Stimulated activated CD4-positive, alpha-beta T cell treated with anti-CD3 and anti-CD28 coated beads, Interleukin-4, amount 100 ng/mL, for 1 hour (primary cell): ENCODE measurements at places on chromosomes 13 and 19.
A peak's percentile ranks its signal among the peaks of the same experiment; 100 is the strongest.

- DNase-seq, result no peak
Observed at GRCh38 chr13:114244637-114245036, 9.9 kb downstream of the CDC16 start.

- DNase-seq, result no peak
Observed at GRCh38 chr19:57466489-57466888, 9.5 kb upstream of the VN1R1 start.

DNA sequence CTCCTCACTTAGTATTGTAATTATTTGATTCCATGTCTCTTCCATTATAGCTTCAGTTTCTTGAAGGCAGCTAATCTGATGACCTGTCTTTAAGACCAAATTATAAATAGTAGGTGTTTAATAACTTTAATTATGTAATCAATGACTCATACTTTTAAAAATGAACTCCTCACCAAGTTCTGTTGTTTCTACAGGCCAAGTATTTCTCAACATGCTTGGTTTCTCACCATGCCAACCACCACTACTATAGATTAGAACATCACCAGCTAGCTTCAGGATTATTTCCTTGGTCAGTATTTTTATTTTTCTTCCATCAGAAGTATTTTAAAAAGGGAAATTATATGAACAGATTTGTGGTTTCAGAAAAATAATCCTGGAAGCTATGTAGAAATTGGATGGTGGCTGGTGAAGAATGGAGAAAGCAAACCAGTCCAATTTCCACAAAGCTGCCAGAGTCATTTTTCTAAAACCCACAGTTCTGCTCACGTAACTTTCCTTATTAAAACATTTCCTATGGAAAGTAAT lies 237.7 kb upstream of the DACH1 start:
- no peak for DNase-seq

GRCh38 chr19:13092606-13093235 lies 9.9 kb downstream of the LYL1 start:
- no peak for DNase-seq

DNA sequence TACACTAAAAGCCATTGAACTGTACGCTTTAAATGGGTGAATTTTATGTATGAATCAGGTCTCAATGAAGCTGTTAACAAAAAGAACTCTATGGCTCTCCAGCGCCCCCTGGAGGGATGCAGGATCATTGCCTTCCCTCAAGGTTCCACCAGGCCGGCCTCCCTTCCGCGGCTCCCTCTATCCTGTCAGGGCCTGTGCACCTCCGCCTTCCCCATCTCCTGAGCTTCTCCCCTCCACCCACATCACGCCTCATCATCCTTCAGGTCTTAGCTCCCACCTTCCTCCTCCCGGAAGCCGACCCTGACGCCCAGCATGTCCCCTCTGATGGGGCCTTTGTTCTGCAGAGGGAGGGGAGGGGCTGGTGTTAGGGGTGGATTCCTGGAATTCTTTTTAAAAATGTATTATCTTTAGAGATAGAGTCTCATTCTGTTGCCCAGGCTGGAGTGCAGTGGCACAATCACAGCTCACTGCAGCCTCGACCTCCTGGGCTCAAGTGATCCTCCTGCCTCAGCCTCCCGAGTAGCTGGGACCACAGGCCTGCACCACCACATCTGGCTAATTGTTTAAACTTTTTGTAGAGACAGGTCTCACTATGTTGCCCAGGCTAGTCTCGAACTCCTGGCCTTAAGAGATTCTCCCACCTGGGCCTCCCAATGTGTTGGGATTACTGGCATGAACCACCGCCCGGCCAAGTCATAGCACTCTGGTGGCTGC lies 27.7 kb downstream of the MEIS3 start:
- peak; percentile 85 for DNase-seq

- DNase-seq, result no peak
Observed at GRCh38 chr13:106621833-106622232, 53.9 kb upstream of the ARGLU1 start.

- no peak for DNase-seq
Observed at GRCh38 chr13:59483501-59484145, 680.1 kb downstream of the DIAPH3 start.

DNA sequence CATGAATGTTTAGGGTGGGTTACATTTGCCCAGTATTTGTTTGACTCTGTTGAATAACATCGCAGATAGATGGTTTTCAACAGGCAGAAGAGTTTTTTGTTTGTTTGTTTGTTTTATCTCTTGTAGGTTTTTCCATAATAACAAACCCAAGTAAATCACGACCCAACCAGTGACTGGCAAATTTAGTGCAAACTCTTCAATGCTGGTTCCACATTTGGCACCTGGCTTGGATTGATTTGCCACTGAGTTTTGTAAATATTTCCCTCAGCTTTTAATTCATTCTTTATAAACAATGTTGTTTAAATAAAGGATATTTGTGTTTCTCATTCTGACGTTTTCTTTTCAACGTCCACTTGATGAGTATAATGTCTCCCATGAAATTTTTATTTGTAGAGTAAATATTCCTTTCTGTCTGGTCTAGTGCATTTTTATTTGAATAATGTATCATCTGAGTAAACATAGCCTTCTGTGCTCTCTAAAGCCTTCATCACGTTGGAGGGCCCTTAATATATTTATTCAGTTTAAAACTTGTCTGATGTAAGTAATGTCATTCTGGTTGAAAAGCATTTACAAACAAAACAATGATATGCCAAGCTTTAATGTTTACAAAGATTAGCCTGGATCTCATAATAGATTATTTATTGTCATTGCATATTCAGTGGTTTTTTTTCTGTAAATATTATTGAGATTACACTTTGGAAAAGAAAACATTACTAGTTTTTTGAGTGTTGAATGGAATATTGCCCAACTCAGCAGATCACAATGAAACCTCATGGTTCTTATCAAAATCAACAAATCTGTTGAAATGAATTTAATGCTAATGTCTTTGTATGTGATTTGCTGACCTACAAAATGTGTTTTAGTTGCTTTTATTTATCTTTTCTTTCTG lies 90.4 kb upstream of the PEG3 start:
- no peak for DNase-seq

- no peak for DNase-seq
Observed at GRCh38 chr13:42017264-42017663, 31.2 kb upstream of the DGKH start.

GRCh38 chr13:23898101-23898500 lies 799 bp upstream of the C1QTNF9B start:
- no peak for DNase-seq

GRCh38 chr13:46624821-46625220 lies 71.9 kb downstream of the LRCH1 start:
- no peak for DNase-seq

DNA sequence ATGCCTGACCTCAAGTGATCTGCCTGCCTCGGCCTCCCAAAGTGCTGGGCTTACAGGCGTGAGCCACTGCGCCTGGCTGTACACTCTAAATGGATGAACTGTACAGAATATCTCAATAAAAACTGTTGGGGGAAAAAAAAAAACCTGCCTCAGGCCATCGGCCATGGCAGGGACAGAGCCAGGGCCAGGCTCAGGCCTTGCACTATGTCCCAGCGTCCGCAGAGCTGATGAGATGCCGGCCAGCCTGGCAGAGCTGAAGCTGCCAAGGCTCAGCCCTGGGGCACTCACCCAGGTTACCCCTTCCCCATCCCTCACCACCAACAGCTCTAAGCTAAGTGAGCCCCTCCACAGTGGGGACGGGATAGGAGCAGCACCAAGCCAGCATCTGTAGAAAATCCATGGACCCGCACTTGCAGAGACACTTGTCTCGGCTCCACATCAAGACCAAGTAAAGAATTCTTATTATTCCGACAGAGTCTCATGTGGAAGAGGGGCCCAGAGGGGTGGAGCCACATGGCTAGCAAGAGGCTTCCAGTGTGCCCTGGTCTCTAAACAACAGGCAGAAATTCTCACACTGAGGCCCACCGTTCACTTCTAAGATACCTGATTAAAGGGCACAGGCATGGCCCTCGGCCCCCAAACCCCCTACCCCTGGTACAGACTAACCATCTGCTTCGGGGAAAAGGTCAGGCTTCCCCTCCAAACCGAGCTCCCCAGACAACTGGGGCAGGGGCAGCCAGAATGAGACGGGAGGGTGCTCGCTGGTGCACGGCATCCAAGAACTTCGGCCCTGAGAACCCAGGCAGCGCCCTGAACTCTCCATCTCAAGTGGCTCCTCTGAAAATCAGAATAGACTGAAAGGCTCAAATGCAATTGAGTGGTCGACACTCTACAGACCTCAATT lies 5.8 kb downstream of the PPP6R1 start:
- DNase-seq, result no peak

DNA sequence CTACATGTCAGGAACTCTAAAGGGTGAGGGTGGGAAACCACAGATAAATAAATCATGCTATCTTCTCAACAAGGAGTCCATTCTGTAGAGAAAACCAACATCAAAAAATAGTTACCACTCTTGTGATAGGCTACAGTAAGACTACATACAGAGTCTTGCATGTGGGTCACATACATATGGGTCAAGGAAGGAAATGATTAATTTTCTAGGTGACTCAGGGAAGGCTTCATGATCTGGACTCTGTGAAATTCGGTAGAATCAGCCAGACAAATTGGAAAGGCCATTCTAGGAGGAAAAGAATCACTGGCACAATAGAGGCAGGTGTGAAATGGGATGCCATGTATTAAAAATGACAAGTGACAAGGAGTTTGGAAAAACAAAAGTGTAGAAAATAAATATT lies 638.9 kb downstream of the LIG4 start:
- DNase-seq, result no peak

GRCh38 chr13:110525328-110526319 lies 35.9 kb downstream of the RAB20 start:
- DNase-seq, result no peak

DNA sequence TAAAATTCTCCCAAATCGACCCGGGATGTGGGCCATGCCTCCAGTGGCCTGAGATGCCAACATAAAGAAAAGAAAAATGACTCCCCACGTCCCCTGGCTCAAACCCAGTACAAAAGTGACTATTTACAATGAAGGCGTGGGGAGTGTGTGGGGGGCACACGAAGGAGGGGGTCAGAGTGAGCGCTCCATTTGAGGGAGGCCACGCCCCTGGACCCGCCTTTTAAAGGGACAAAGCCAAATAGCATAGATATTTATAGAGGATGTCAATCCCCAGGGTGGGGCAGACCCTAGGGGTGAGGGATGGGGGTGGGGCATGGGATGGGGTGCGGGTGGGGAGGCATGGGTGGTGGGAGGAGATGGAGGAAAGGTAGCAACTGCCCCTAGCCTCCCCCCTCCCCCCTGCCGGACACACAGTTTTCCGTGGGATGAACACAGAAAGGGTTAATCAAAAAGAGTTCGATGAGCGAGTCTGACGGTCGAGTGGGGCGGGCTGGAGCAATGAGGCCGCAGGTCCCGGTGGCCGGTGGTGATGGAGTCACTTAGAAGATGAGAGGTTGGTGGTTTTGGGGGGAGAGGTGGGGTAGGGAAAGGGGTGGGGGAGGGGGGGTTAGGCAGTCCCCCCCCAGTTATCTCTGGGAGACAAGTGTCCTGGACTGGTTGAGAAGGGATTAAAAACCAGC lies 20.1 kb upstream of the NANOS2 start:
- DNase-seq, result no peak

- DNase-seq, result no peak
Observed at GRCh38 chr13:110024645-110024980, 238.2 kb upstream of the IRS2 start.

GRCh38 chr13:98221234-98221633 lies 44.2 kb upstream of the RNF113B start:
- DNase-seq, result no peak

- DNase-seq, result peak; percentile 16
Observed at GRCh38 chr19:7010722-7011593, 10.3 kb downstream of the MBD3L2B start.

GRCh38 chr13:27536361-27537101 lies 83.8 kb downstream of the LNX2 start:
- DNase-seq, result no peak

DNA sequence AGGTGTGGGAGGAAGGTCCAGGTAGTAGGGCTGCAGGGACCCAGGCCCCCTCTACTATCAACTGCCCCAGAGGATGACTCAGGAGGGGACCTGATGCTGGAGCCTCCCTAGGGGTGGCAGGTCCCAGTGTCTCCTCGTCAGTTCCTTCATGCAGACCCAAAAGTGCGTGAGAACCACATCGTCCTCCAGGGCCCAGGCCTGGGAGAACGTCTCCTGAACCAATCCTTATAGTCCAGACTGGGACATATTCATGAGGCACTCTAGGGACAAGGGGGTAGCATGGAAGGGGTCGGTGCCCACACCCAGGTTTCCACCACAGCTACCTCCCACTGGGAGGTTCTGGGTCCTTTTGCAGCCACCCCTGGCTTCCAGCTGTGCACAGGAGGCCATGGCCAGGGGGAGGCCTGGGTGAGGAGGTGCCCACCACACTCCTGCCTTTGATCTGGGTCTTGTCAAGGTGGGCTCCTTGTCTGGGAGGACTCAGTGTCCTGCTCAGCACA lies 38.0 kb upstream of the TPM4 start:
- DNase-seq, result no peak

DNA sequence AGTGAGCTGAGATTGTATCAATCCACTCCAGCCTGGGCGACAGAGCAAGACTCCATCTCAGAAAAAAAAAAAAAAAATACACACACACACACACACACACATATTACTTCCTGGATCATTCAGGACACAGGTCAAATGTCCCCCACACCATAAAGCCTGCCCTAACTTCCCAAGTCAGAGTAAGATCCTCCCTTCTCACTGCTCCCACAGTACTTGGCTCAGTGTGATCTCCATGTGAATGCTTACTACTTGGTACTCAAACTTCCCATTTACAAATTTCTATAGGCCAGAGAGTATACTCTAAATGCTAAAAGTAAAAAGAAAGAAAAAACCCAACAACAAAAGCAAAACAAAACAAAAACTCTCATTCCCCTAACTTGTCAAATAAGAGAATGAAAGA lies 386.8 kb downstream of the SLITRK6 start:
- DNase-seq, result no peak

GRCh38 chr13:23722726-23723453 lies 152.7 kb downstream of the TNFRSF19 start:
- DNase-seq, result no peak

DNA sequence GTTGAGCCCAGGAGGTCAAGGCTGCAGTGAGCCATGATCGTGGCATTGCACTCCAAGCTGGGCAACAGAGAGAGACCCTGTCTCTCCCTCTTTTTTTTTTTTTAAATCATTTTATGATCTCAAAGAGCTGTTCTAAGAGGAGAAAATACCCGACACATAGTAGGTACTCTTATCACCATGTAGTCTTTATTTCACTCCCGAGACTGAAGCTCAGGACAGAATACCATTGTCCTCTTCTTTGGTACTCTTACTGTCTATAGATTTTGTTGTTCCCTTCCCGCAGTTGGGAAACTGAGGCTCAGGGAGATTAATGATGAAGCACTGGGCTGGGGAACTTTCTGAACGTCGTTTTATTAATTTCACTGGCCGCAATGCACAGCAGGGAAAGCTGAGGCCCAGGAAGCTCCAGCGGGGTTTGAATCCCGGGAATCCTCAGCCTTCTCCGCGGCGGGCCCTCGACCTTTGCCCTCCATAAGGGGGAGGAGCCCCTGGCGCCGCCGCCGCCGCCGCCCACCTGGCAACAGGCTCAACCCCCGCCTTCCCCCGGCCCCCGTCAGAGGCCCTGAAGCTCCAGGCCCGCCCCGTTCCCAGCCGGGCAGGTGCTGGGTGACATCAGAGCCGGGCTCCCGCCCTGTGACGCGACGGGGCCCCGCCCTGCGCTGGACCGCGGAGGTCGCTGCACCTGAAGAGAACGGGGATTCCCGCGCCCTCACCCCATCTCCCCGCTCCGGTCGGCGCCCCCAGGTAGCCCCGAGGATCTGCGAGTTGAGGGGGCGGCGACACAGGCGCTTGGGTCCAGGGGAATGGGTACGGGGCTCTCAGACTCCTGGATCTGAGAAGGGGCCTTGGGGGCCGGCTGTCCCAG lies 1.6 kb downstream of the MYH14 start:
- peak; percentile 6 for DNase-seq

- no peak for DNase-seq
Observed at GRCh38 chr13:111017755-111018459, 97.2 kb upstream of the ARHGEF7 start.

GRCh38 chr13:112757759-112758086 lies 67.9 kb downstream of the ATP11A start:
- DNase-seq, result no peak
